Caco-2 (cell line): ENCODE measurements at places on chromosomes 4 and X.

GRCh38 chrX:69015156-69015555 is 150.1 kb downstream of the PJA1 start:
- DNase-seq = no peak

DNA sequence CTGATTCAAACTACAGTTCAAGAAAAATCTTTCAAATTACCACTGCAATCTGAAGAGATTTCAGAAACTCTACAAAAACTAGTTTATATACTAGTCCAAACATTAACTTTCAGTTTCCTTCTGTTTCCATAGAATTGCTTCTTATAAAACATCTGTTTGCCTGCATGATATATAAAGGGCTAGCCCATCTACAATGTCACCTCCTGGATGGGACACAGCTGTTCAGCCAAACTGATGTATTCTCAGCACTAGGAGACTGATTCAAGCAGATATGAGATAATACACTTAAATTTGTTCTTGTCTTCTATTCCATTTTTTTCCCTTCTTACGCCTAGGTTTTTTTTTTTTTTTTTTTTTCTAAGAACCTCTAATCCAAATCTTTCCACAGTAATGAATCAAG is 1569.7 kb upstream of the IGFBP7 start:
- no peak for DNase-seq

DNA sequence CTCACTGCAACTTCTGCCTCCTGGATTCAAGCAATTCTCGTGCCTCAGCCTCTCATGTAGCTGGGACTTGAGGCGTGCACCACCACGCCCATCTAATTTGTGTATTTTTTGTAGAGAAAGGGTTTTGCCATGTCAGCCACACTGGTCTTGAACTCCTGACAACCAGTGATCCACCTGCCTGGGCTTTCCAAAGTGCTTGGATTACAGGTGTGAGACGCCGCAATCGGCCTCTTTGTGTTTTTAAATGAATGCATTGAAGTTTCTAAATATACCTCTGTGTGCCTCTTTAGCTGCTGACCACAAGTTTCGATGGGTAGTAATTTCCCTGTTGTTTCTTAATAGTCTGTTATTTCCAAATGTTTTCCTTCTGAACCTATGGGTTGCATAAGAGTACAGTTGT is 765.3 kb upstream of the GRIA3 start:
- no peak for DNase-seq

DNA sequence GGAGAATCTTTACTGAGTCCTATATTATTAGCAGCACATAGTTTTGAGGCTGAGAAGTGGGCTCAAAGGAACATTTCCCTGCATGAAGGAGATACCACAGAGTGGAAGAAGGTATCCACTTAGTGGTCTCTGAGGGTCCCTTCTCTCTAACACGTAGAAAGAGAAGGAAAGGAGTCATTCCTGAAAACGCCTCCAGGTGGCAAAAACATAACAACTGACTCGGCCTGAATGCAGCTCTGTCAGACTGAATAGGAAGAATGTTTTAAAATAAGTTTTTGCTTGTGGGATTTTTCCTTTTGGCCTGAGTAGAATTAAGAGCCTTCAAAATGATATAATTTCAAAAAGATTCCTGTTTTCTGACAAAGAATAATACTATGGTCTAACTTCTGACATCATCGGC is 23.3 kb downstream of the RPGR start:
- DNase-seq = peak; percentile 6

DNA sequence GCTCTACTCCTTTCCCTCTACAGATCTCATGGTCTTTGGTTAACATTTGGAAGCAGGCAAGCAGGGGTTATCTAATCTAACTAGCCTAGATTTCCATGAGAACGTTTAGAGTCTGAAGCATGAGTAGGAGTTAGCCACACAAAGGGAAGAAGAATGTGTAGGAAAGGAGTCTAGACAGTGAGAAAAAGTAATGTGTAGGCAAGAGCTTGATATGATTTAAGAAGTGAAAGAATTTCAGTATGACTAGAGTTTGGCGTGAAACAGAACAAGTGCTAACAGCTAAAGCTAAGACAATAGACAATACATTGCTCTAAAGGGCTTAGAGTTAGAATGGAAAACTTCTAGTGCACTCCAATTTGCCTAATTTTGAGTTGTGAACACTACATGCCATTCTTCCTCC is 10.8 kb downstream of the CXCL8 start:
- no peak for DNase-seq

DNA sequence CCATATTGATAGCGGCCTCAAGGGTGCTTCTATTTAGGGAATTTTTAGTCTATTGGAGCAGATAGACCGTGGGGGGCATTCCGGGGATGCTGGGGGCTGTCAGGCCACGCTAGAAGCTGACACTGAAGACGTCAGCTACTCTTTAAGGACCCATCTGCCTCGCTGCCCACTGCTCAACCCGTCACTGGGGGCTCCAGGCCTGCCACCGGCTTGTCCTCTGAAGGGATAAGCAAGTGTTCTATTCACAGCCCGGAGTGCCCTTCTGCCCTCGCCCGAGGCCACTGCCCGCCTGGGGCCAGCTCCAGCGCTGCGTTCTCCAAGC is 679 bp upstream of the MSL3 start:
- DNase-seq = no peak

GRCh38 chrX:47619486-47620302 is at the start of gene SYN1:
Gene SYN1 (minus strand): TSS chrX:47619857. CDS start chrX:47619728, 129 bp downstream.
- no peak for DNase-seq

- no peak for DNase-seq
Observed at GRCh38 chr4:108415389-108415788, 205.0 kb upstream of the RPL34 start.

DNA sequence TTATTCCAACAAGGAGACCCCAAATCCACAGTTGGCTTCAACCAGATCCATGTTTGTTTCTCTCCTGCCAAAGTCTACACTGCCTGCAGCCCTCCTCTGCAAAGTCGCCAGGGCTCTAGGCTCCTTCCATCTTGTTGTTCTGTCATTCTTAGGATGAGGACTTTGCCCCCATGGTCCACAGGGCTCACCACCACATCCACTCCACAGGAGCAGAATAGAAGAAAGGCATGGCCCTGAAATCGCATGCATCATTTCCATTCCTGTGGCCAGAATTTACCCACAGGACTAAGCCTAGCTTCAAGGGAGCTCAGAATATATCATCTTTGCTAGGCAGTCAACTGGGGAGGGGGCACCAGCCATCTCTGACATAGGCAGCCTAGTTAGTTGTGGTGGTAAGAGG is 254.7 kb downstream of the FBXW7 start:
- no peak for DNase-seq

DNA sequence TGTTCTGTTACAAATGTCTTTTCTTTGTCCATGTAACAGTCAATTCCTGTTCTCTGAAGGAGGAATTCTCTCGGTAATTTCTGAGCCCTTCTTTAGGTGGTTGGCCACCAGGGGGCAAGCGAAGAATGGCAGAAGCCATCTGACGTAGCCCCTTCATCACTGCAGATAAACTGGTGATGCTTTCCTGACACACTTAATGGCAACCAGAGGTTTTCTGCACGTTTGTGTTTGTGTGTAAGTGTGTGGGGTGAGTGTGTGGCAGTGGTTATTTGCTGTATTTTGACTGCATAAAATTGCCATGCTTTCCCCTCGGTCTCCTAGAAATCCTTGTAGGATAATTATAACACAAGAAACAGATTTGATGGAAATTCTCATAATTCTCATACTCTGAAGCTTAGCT is 64.8 kb upstream of the STOX2 start:
- peak; percentile 81 for DNase-seq

DNA sequence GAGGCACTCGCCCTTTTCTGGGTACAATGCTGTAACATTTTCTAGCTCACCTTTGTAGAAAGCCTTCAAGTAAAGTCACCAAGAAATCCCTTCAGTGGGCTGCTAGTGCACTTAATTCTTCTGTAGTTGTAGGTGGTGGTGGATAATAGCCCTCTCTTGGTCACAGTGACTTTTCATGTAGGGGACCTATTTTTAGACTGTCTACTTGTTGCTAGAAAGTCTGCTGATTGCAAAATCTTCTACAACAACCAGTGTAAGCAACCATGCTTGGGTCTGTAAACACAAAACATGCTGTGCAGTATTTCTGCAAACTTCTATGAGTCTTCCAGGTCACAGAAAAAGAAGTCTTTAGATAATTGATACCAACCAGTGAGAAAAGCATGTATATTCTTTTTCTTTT is 55.6 kb downstream of the PBDC1 start:
- DNase-seq = no peak

DNA sequence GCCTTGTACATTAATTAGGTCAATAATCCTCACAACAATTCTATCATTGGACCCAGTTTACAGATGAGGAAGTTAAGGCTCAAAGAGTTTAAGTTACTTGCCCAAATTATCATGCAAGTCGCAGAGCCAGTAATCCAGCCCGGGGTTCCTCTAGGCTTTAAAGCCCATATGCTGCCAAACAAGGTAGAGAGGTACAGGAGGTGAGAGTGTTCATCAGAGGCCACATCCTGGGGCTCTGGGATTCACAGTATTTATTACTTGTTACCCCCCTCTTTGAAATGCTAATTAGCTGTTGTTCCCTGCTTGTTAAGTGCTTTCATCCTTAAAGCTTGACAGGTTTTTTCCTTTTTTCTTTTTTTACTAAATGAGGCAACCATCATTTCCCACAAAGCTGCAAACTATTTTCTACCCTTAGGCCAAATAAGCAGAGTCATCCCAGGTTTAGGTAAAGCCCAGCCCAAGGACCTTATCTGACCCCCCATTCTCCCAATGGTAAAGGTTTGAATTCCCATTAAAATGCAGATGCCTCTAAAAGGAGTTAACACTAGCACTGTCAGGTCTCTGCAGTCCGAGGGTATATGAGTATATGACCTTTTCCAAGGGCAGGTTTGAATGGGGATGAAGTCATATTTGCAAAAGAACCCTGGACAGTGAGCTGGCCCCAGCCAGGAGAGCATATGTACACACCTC is 150.3 kb downstream of the SOX3 start:
- DNase-seq = no peak

DNA sequence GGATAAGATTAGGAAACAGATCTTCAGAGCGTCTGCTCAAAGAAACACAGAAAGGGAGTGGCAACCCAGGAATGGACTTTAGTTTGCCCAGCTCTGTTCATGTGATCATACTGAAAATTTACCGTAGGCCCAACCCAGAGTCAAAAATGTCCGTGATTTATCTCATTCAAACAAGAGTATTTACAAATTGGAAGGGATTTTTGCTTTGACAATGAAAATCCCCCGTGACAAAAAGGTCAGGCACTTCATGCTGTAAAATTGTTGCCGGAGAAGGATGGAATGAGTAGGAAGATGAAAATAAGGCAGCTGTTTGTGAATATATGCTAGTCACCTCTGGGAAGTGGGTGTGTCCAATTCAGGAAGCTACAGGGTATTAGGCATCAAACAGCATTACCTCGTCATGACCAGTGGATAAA is 1.2 kb downstream of the SULT1B1 start:
- DNase-seq = peak; percentile 53

DNA sequence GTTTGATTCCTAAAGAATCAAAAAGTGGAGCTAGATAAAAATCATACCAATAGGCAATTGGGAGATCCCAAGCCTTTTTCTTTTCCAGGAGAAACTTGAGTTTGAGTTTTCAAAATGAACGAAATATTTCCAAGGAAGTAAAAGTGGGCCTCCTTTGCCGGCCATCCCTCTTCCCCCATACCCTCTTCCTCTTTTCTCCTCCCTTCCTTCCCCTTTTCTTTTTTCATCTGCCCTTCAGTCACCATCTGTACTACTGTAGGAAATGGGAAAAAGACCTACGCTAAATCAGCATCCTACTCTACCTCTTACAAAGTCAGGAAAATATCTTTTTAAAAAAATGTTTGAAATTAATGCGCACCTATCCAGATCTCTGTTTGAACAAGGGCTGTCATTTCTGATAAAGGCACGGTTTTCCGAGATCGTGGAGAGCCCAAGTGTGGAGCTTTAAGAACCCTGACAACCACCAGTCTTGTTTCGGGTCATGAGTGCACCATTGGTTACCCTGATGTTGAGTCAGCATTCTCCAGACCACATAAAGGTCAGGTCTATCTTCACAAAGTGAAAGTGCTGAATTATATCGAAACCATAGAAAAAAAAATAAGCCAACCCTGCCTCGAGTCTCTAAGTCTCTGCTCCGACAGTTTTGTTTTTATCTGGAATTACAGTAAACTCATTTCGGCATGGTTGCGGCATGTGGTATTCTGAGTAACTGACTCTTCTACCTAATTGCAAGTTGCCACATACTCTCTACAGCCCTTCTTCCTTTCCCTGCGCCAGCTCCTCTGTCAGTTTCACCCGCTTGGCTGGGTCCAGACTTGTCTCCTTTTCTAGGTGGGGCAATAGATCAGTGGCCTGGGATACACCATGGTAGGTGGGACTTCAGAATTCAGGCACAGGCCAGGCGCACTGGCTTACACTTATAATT is 140.2 kb upstream of the KLF3 start:
- DNase-seq = no peak

GRCh38 chr4:155787113-155787710 is 28.4 kb downstream of the GUCY1B1 start:
- no peak for DNase-seq

- no peak for DNase-seq
Observed at GRCh38 chr4:78707268-78707667, 68.9 kb upstream of the BMP2K start.

- DNase-seq = no peak
Observed at GRCh38 chr4:123415977-123416376, 19.4 kb downstream of the SPRY1 start.

DNA sequence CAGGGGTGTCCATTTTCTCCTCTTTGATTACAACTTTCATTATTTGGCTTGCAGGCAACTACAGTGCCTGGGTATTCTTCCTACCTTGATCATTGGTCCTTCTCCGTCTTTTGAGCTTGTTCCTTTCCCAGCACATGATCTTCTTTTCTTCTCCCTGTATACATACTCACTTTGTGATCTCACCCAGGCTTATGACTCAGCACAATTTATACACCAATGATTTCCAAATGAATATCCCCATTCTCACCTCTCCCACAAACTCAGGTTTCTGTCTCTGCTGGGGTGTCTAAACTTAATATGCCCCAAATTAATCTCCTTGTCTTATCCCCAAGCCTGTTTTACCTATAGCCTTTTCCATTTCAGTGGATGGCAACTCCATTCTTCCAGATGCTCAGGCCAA is 19.5 kb upstream of the C4orf54 start:
- no peak for DNase-seq

- peak; percentile 11 for DNase-seq
Observed at GRCh38 chr4:133154725-133155124, 5.6 kb downstream of the PCDH10 start.

DNA sequence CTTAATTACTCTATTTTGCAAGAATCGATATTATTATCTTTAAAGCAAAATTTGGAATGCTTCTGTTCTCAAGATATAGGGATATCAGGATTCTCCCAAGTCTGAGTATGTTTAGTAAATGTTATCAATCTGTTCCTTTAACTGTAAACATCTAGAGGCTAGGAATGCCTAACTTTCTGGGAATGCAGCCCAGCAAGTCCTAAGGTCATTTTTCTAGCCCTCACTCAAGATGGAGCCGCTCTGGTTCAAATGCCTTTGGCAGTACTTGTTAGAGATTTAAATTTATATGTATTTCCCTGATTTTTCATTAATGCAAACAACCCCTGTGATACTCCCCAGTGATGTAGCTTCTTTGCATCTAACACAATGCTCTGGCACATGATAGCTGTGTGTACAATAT is 623.8 kb upstream of the LCORL start:
- peak; percentile 47 for DNase-seq
